ENCODE measurements at places on chromosomes 1 and 21. TPM values are rescaled to one million over a fixed set of nuclear protein-coding genes. Genes with fewer than 3 reads are reported as not detected.

DNA sequence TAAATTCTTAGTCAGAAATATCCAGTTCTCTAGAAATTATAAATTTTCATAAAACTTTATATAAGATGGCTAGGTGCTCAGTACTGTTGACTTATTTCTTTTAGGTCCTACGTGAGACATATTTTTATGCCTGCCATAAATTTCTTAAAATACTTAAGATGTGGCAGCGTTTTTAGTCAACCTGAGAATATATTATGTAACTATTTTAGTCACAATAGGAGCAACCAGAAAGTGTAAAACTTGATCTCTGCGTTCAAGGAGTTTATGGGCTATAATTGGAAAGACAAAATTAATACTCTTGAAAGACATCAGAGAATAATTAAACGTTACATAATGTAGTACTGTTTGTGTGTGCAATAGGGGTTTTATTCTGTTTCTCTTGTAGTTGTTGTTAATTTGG, 24.1 kb upstream of the PGM1 start:
- no peak overlapping the region for H3K27ac ChIP-seq
- no peak for DNase-seq
- H3K27me3 ChIP-seq: no peaks in the 10 kb centered on the region
- no peak overlapping the region for H3K4me3 ChIP-seq

DNA sequence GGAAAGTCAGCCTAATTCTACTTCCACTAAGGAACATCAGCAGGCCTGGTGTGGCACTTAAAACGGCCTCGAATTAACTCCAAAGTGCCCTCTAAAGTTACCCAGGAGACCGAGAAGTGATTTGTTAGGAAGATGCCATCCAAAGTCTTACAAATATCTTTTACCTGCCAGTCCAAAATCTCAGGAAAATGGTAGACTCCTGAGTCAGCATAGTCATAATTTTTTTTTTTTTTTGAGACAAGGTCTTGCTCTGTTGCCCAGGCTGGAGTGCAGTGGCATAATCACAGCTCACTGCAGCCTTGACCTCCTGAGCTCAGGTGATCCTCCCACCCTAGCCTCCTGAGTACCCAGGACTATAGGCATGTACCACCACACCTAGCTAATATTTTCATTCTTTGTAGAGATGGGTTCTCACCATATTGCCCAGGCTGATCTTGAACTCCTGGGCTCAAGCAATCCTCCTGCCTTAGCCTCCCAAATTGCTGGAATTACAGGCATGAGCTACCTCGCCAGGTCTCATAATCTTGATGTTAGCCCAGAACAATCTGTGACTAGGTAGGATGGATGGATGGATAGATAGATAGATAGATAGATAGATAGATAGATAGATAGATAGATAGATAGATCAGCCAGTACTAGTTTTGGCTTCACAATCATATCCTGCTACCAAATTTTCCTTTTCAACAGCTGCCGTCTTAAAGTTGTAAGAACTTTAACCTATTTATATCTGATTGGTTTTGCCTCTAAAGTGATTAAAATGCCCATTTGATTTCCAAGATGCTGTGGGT, 25.3 kb upstream of the PPP2R5A start:
- DNase-seq: no peak
- H3K4me1 ChIP-seq: peaks cover 2% of the 10 kb centered on the region
- no peaks in the 10 kb centered on the region for H3K36me3 ChIP-seq
- H3K27me3 ChIP-seq: no peaks in the 10 kb centered on the region
- no peak overlapping the region for H3K4me3 ChIP-seq
- H3K27ac ChIP-seq: no peak overlapping the region

- peaks cover 12% of the 10 kb centered on the region for H3K4me1 ChIP-seq
- H3K27ac ChIP-seq: no peak overlapping the region
- DNase-seq: no peak
Observed at GRCh38 chr21:14942801-14943490, 121.9 kb downstream of the NRIP1 start.

DNA sequence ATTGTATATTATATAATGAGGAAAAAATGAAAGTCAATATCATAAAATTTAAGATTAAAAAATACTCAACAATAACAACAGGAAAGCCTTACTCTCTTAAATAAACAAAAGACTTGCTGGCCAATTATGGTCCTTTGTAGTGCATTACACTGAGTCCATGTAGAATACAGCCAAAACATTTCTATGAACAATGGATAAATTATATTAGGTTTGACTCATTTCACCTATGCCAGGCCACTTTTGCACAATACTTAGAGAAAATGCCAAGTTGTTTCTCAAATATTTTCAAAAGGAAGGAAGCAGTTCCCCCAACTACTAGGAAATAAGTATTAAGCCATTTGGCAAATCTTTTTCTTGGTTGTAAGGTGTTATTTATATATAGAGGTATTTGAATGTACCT, 19.8 kb upstream of the UCK2 start:
- no peaks in the 10 kb centered on the region for H3K27me3 ChIP-seq
- no peaks in the 10 kb centered on the region for H3K36me3 ChIP-seq
- H3K4me1 ChIP-seq: no peaks in the 10 kb centered on the region
- no peak overlapping the region for H3K4me3 ChIP-seq
- DNase-seq: no peak

DNA sequence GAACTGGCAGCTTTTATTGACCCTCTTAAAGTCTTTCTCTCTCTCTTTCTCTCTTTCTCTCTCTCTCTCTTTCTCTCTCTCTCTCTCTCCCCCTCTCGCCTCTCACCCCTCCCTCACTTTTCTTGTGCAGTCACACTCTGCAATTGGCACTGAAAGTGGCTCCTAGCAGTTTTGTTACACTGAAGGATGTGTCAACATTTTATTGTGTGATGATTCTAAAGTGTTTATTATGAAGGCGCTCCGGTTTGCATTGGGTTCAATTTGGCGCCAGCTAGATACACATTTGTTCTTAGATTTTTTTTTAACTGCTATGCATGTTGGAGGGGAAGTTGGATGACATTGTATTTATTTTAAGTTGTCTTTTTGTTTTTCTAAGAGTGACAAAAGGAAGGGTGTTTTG, 64.0 kb upstream of the CHRM3 start:
- H3K4me3 ChIP-seq: no peak overlapping the region
- no peaks in the 10 kb centered on the region for H3K4me1 ChIP-seq
- H3K27me3 ChIP-seq: no peaks in the 10 kb centered on the region

- no peaks in the 10 kb centered on the region for H3K36me3 ChIP-seq
- no peak overlapping the region for H3K4me3 ChIP-seq
- no peaks in the 10 kb centered on the region for H3K27me3 ChIP-seq
- no peak for DNase-seq
- H3K4me1 ChIP-seq: no peaks in the 10 kb centered on the region
- no peak overlapping the region for H3K27ac ChIP-seq
Observed at GRCh38 chr1:52677076-52677806, 20.9 kb downstream of the COA7 start.

Gene PRMT2
- total RNA-seq: 100 TPM

Gene CRYAA
- total RNA-seq: not detected

Data from kidney (tissue), 22 donors.